Vagina (tissue), 2 donors: ENCODE measurements at places on chromosomes 7 and 10.

GRCh38 chr10:42783181-42783549 is 570 bp downstream of the BMS1 start:
- no peak for DNase-seq

GRCh38 chr10:30691639-30692015 is 62.1 kb upstream of the LYZL2 start:
- no peak for DNase-seq

- no peak for DNase-seq
Observed at GRCh38 chr7:150983893-150984368, 5.8 kb upstream of the KCNH2 start.

- DNase-seq: no peak
Observed at GRCh38 chr10:116687633-116688032, 54.7 kb downstream of the HSPA12A start.

DNA sequence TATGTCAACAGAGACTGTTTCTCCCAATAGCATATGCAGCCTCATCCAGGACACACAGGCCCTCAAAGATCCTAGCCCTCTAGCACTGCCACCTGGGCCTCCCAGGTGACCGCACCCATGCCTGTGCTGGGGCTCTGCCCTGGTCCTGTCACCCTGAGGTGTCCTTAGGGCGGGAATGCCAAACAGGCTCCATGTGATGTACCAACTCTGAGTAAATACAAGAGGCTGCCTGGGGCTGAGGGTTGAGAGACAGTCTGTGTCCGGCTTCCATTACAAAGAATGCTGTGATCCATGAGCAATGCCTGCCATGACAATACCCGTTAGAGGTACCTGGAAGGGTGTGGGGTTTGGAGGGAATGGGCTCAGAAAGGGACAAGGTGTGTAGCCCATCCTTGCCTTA is 83.0 kb upstream of the KAT6B start:
- DNase-seq: no peak

DNA sequence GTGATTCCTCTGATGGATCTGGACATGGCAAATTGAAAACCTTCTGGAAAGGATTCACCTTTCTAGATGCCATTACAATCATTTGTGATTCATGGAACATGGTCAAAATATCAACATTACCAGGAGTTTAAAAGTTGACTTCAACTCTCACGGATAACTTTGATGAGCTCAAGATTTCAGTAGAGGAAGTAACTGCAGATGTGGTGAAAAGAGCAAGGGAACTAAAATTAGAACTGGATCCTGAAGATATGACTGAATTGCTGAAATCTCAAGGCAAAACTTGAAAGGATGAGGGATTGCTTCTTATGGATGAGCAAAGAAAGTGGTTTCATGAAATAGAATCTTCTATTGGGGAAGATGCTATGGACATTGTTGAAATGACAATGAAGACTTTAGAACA is 293.6 kb downstream of the ARHGAP12 start:
- no peak for DNase-seq

GRCh38 chr10:88659725-88660597 is 4.3 kb upstream of the LIPF start:
- no peak for DNase-seq

DNA sequence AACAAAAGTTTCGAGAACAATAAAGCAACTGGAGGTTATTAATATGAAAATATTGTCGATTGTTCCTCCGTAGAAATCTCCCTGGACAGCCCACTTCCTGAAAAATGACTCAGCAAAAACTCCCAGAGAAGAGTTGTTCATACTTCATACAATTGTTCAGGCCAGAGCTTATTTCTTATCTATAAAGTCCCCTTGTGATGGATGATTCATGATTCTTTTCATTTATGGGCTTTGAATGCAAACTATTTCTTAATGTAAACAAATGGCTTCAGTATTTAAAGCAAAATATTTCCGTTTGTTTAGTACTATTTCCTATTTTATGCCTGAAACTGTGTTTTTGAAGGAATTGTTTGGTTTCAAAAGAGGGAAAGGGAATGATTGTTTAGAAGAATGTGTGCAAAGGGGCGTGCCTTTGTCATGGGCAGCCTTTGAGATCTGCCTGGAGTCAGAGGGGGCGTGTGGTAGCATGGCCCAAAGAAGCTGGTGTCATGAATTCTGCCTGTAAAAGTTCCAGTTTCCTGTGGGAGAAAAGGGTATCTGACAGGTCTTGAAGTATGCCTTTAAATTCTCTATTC is 26.2 kb upstream of the EXOC6 start:
- no peak for DNase-seq

DNA sequence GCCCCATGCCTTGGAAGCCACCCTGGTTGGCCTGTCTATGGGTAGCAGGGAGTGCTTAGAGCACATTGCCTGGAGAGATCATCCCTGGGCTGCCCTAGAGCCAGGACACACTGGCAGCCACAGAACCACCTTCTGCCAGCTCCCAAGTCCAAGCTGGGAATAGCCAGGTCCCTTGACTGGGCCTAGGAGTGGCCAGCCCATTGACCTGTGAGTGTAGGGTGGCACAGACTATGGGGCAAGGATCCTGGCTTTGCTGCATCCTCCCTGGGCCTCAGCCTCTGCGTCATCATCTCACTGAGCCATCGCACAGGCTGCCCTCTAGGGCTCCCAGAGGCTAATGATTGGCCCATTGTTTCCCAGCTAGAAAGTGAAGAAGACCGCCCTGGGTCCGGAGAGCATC is 7.0 kb downstream of the AQP1 start:
- no peak for DNase-seq

- no peak for DNase-seq
Observed at GRCh38 chr7:8444468-8444769, 11.0 kb downstream of the NXPH1 start.

GRCh38 chr10:1543596-1543995 is 193.7 kb downstream of the ADARB2 start:
- no peak for DNase-seq

DNA sequence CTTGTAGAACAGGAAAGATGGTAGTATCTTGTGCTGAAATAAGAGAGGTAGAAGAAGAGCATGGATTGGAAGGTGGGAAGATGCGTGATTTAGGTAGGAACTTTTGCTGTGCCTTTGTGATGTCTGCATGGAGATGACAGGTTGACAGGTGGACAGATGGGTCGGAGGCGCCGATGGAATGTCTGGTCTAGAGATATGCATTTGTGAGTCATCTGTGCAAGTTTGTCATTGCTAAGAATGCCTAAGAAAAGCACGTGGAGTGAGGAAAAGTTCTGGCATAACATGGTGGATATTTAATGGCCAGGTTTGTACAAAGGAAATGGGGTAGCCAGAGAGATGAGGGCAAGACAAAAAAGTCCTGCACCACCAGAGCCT is 76.0 kb upstream of the ARMC3 start:
- DNase-seq: no peak

DNA sequence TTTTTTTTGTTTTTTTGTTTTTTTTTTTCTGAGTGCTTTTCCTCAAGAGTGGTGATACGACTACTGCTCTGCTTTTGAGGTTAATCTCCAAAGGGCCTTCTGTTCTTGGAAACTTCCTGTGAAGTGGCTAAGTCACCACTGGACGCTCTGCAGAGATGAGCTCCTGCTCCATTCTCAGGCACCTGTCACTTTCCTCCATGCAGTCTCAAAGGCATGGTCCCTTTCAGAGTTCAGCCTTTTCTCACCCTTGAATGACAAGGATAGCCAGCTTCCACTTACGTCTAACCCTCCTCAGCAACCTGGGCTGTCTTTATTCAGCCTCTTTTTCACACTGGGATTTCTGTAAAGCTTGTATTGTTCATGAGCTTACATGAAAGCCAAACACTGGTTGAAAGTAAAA is 65.8 kb downstream of the BMPER start:
- no peak for DNase-seq

DNA sequence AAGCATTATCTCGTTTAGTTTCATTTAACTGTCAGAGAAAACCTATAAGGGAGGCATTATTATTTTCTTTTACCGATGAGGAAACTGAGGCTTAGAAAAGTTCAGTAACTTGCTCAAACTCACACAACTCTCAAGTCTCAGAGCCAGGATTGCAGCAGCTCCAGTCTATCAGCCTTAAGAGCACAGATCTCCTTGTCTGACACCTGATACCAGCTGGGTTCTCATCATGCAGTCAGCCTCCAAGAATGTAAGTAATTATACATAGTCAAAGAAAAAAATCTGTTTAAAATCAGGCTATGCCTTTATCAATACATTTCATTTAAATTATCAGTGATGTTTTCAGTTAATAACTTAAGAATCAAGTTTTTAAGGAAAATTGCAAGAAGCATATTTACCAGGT is 236.6 kb upstream of the TCF7L2 start:
- DNase-seq: no peak

DNA sequence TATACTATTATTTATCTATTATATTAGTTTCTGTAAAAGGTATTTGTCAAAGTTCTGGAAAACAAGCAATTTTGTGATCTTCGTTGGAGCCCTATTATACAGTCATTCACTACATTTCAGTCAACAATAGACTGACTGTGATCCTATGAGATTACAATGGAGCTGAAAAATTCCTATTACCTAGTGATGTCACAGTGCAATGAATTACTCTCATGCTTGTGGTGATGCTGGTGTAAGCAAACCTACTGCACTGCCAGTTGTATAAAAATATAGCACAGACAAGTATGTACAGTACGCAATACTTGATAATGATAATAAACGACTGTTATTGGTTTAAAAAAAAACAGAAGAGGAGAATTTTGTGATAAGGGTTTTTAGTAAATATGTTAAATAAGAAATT is 21.4 kb downstream of the OR6V1 start:
- no peak for DNase-seq

- DNase-seq: no peak
Observed at GRCh38 chr7:50362712-50363282, 58.3 kb downstream of the IKZF1 start.

- DNase-seq: peak; percentile 71
Observed at GRCh38 chr10:45425621-45426563, 51.9 kb downstream of the ALOX5 start.

GRCh38 chr7:2713370-2713769 is 25.4 kb downstream of the AMZ1 start:
- no peak for DNase-seq

GRCh38 chr7:150871601-150872000 is 19.3 kb downstream of the AOC1 start:
- no peak for DNase-seq

- no peak for DNase-seq
Observed at GRCh38 chr7:91533996-91534395, 269.8 kb downstream of the FZD1 start.

GRCh38 chr10:120997756-120998155 is 146.6 kb downstream of the WDR11 start:
- peak; percentile 60 for DNase-seq

DNA sequence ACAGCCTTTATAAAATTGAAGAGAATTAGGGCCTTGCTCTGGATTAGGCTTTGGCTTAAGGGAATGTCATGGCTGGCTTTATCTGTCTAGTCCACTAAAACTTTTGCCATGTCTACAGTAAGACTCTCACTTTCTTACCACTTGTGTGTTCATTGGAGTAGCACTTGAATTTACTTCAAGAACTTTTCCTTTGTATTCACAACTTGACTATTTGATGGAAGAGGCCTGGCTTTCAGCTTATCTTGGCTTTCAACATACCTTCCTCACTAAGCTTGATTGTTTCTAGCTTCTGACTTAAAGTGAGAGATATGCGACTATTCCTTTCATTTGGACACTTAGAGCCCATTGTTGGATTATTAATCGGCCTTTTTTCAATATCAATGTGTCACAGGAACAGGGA is 96.1 kb downstream of the TPST1 start:
- DNase-seq: no peak

- DNase-seq: no peak
Observed at GRCh38 chr7:28954946-28955345, 3.2 kb downstream of the TRIL start.

DNA sequence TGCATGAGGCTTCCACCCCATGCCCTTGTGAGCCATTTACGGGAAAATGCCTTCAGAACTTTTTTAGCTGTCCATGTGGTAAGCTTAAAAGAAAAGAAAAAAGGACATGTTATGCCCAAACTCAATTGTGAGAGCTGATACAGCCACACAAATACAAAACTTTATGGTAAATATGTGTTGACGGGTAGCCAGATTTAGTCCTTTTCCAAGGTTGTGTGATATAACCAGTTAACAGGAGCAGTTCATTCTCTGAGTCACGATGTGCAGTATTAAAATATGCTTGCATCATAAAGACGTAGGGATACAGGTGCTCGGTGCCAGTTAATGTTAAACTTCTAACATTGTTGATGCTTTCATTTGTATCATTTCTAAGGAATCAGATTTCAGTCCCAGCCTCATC is 350.4 kb downstream of the DNAJB6 start:
- DNase-seq: no peak

- DNase-seq: no peak
Observed at GRCh38 chr7:30710669-30711068, 28.4 kb upstream of the CRHR2 start.

- no peak for DNase-seq
Observed at GRCh38 chr10:35178331-35178730, 51.7 kb downstream of the CREM start.

GRCh38 chr7:45988405-45989057 is 67.5 kb upstream of the IGFBP3 start:
- DNase-seq: peak; percentile 55

GRCh38 chr7:121306565-121306964 is 22.2 kb upstream of the WNT16 start:
- no peak for DNase-seq

GRCh38 chr7:40120020-40120419 is 14.4 kb downstream of the MPLKIP start:
- no peak for DNase-seq

- DNase-seq: no peak
Observed at GRCh38 chr10:127600479-127600878, 51.4 kb downstream of the NPS start.

DNA sequence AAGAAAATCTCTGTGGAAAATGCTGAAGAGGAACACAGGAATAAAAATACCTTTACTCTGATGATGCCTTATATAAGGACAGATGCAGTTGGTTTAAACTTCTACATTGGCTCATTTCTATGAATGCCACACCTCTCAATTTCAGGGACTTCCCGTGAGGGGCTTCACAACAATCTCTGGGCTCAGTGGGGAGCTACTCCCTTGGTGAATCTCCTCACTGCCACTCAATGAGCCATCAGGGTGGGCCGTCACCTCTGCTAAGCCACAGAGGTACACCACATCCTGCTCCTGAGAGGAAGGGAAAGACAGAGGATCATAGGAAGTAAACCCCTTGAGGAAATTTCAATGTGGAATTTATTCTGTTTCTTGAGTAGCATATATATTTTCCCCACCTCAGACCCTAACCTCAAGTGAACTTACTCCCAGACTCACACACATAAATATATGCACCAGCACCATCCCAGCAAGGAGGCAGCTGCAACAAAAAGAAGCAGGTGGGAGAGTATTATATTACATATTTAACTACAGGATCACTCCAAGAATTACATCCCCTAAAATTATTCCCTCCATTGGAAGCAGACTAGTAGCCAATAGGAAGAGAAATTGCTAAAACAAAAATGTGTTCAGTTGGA is 63.3 kb upstream of the PRSS1 start:
- DNase-seq: no peak

GRCh38 chr7:107165341-107165740 is 3.5 kb upstream of the HBP1 start:
- no peak for DNase-seq
